ENCODE measurements at places on chromosomes 7 and 10.

DNA sequence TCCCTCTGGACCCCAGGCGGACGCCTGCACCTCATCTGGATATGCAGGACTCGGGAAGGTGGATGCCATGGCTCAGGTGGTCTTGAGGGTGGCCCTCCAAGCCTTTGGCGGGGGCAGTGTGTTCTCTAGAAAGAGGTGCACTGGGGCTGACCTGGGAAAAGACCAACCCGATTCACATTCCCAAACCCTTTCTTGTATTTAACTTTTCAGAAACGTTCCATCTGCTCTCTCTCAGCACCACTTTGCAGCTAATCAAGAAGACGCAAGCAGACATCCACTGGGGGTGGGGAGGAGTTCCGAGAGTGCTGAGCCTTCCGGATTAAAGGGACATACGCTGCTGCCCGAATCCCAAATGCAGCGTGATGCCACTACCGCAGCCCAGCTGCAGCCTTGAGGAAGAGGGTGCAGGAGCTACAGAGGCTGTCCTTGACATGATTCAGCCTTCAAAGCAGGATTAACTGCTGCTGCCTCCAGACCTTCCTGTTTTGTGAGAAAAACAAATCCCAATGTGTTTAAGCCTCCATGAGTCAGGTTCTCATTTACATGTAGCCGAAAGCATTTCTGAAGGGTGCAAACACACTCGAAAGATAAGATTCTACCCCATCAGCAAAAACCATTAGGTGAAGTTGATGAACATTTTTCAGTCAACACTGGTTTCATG lies 39.9 kb downstream of the RBM17 start:
- no peak for DNase-seq

DNA sequence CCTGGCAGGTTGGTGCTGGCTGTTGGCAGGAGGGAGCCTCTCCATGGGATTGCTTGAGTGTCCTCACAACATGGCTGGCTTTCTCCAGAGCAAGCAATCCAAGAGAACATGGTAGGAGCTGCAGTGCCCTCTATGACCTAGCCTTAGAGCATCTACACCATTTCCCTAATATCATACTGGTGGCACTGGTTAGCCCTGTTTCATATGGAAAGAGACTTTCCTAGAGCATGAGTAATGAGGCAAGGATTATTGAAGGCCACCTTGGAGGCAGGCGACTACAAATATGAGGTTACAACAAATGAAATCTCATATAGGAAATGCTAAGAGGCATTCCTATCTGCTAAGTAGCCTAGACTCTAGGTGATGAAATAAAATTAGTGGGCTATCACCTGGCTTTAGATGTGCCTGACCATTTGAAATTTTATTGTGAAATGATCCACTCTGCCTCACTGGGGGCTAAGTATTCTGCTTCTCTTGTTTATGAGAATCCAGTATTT lies 153.6 kb downstream of the RGS10 start:
- no peak for DNase-seq

- DNase-seq, result no peak
These were observed 46.4 kb upstream of the SEMA3E start for GRCh38 chr7:83695128-83695960.

GRCh38 chr10:44341886-44342285 lies 43.0 kb downstream of the CXCL12 start:
- no peak for DNase-seq

DNA sequence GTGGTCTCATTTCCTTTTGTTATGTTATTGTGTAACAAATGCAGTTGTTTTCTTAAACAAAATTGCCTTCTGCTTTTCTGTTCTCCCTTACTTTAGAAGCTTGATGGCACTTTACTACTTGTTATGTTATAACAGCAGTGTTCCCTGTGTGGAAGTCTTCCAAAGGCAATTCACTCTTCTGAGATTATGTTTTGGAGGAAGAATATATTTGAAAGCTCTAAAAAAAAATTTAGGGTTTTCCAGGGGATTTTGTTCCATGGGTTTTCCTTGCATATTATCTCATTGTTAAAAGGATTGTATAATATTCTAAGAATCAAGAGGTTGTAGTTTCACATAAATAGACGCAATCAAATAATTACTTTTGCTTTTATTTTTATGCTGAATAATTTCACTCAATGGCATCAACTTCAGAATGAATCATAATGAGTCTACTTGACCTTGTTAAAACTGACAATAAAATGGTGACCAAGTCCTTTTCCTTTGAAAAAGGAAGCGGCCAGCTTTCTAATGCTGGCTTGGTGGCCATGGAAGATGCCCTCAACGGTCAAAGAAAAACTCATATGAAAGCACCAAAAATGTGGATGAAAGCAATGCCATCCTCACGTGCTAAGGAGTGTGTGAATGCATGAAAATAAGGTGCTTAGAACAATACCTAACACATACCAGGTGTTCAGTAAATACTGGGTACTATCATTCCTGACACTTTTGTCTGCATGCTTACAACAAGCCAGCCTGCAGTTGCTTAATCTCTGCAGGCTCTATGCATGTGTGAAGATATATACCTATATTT lies 92.4 kb upstream of the KLF6 start:
- DNase-seq, result no peak

DNA sequence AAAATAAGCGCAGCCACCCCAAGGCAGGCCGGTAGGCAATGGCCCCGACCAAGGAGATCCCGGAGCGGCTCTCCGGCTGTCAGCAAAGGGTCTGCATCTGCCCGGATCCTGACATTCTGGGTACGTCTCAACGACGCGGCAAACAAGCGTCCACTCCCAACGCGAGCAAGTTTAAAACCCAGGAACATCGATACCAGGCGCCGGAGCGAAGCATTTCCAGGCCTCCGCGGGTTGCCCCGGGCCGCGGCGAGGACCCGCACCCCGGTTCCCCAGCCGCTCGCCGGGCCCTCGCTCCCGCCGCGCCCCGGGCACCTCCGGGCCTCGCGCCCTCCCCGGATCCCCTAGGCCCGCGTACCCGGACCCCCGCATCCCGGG lies 453 bp downstream of the URGCP start:
- no peak for DNase-seq

GRCh38 chr7:137073571-137074325 lies 205.3 kb downstream of the CHRM2 start:
- no peak for DNase-seq

DNA sequence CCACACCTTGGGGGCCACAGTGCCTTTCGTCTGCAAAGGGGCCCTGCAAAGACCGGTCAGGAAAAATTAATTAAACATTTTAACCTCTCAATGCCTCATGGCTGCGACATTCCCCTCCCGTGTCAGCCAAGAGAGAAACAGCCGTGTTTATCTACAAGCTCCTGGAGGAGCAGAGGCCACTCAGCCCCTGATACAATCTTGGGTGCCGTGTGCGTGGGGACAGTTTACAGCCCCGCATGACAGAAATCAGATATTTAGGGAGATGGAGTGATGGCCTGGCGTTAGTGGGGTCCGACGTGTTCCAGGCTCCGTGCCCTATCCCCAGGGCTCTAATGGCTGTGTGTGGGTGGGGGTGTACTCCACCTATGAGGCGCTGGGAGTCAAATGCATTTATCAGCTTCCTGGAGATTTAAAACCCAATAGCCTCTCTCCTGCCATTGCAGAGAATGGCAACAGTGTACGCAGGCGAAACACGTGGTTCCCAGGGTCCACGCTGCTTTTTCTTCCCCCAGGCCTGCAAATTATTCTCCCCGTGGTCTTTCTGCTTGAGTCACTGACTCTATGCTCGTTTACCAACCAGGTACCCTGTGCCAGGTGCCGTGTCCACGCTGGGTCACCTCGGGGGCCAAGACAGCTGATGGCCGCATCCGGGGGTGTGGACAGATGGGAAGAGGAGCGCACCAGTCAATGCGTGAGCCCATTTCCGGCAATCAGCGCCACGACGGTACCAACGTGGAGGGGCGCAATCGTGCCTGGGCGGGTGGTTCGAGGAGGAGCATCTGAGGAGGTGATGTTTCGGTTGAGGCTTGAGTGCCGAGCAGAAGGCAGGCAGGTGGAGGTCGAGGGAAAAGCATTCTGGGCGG lies 26.6 kb upstream of the PSMG3 start:
- DNase-seq, result no peak

DNA sequence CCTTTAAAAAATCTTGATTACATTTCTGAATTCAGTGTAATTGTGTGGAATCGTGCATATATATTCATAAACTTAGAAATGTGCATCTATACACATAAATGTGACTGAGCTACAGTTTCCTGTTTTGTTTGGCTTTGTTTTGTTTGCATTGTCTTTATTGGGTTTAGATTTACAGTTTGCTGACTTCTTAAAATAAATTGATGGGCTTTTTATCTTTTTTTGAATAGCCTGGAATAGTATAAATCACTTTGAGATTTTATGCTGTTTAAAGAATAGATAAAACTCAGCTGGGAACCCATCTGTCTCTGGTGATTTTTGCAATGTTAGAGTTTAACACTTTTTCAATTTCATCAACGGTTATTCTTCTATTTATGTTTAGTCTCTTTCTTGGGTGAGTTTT lies 21.2 kb upstream of the BRAF start:
- DNase-seq, result no peak

- no peak for DNase-seq
These were observed 139.6 kb downstream of the MLLT10 start for GRCh38 chr10:21673668-21674067.

DNA sequence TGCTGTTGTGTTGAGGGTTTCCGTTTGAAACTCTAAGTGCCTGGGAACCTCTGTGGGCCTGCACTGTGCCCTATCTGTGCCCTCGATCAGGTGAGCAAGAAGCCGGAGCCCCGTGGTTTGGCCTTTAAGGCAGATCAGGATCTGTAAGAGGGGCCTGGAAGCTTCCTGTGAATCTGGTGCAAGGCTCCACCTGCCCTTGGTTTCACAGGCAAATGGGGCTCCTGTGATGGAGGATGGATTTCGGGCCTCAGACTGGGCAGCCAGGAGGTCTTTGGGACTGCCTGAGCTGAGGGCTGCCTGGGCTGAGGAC lies 21.6 kb downstream of the SCART1 start:
- peak; percentile 27 for DNase-seq

GRCh38 chr10:35635576-35635975 lies 6.5 kb downstream of the FZD8 start:
- peak; percentile 41 for DNase-seq

GRCh38 chr7:131858611-131859010 lies 302.2 kb upstream of the PODXL start:
- no peak for DNase-seq

DNA sequence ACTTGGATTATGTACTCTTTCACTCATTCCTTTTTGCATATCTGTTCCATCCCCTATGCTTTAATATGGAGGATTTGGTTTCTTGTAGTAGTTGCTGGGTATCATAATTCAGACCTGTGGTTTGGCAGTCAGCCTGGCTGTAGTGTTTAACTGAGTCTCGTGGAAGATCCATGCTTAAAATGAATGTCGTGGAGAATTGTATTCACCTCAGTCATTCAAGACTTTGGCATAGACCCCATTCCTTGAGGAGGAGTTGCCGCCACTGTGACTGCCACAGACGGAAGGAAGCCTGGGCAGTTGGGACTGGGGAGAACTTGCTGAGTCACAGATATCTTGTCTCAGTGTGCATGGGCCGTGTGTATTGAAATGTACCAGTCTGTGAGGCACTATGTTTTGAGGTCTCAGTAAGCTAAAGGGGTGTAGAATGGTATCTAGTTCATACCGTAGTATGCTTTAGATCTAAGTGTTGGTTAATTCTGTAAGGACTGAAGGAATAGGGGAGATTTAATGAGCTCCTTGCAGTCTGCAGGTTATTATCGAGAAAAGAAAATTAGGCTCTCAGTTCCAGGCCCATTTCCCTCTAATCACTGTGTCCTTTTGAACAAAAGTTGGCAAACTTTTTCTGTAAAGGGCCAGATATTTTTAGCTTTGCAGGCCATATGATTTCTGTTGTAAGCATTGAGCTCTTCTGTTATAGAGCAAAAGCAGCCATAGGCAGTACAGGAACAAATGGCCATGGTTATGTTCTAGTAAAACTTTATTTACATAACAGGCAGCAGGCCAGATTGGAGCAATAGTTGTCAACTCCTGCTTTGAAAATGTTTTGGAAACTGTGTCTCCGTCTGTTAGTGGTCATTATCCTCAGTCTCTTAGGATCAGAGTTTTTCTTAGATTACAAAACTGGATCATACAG lies 76.8 kb downstream of the TPST1 start:
- no peak for DNase-seq

- no peak for DNase-seq
These were observed 129.2 kb downstream of the STRA8 start for GRCh38 chr7:135362871-135363270.

GRCh38 chr10:121032460-121032859 lies 181.3 kb downstream of the WDR11 start:
- DNase-seq, result no peak

- DNase-seq, result no peak
These were observed 4.9 kb upstream of the TCAF1 start for GRCh38 chr7:143906895-143907294.

DNA sequence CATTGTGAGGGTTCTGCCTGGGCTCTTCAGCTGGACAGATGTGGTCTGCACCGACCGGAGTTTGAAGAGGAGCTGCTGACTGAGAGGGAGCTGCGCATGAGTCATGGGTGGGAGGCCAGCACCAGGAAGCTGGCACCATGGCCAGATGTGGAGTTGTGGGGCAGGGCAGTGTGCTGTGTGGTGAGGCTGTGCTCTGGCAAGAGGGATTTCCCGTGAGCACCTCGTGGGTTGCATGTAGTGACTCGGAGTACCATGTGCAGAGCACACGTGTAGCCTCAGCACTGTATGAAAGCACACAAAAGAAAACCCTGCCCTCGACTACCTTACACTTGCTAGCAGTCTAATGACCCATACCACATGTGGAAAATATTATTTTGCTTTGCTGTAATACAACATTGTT lies 103.4 kb downstream of the WNT2 start:
- DNase-seq, result no peak

DNA sequence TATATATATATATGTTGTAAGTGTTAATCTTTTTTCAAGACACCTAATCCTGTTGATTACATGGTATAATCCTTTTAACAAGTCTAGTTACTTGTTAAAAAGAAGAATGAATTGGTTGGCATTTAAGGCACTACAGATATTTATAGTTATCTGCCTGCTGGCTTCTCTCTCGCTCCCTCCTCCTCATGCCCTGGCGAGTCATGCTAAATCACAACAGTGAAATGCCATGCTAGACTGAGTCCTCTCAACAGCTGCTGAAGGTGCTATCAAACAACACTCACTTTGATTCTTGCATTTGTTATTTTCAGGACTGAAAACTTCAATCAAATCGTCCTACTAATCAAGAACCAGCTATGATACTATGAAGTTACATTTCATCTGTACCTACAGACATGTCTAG lies 15.4 kb downstream of the NRAP start:
- DNase-seq, result no peak

- DNase-seq, result no peak
These were observed 46.2 kb downstream of the FAM53B start for GRCh38 chr10:124697837-124698544.

DNA sequence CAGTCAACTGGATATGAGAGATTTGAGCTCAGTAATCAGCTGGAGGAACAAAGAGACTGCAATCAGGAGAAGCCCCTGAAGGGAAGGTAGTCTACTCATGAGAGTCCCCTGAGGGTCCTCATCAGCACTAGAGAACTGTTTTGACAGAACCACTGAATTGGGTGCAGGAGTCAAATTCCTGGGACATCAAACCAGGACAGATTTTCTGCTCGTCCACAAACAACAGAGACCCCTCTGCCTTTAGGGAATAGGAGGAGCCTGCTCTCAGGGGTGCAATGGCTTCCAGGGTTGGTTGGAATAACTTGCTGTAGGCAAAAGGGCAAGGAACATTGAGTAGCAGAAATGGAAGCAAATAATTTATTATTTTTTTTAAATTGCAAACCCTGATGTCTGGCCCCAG lies 21.9 kb upstream of the NEUROD6 start:
- DNase-seq, result no peak

GRCh38 chr7:149330914-149331567 lies 69.0 kb downstream of the ZNF783 start:
- no peak for DNase-seq

- DNase-seq, result peak; percentile 46
These were observed 20.4 kb downstream of the GRID2IP start for GRCh38 chr7:6530626-6531491.
